ENCODE measurements at places on chromosomes 5 and 9.

DNA sequence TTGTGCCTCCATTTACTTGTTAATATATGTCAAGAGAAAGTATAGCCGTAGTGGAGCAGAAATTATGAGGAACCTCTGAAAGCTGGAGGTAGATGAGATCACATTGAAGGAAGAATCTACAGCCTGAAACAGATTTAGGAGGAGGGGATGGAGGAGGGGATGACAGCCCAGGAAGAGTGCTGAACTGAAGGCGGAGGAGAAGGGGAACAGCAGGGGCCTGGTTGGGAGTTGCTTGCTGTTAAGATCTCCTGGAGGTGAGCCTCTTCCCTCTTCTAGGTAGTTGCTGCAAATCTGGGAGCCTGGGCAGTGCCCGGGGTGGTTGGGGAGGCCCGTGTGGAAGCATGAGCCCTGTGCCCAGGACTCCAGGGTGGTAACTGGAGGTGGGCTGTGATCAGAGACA, 111.8 kb upstream of the SEMA6A start:
- no peak for DNase-seq

DNA sequence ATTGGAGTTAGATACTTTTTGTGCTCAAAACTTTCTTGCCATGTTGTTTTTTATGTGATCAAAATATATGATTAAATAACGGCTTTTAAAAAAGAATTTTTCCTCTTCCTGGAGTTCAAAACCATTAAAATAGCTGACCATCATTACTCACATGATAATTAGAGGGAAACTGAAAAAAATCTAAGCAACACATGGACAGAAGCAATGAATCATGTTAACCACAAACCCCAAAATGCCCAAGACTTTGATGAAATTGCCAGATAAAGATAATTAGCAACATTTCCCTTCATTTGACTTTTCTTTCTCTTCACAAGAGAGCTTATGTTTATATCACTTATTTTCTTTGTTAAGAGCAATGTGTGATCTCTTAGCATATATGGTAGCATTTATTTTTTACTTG, 1294.2 kb downstream of the EFNA5 start:
- no peak for DNase-seq

DNA sequence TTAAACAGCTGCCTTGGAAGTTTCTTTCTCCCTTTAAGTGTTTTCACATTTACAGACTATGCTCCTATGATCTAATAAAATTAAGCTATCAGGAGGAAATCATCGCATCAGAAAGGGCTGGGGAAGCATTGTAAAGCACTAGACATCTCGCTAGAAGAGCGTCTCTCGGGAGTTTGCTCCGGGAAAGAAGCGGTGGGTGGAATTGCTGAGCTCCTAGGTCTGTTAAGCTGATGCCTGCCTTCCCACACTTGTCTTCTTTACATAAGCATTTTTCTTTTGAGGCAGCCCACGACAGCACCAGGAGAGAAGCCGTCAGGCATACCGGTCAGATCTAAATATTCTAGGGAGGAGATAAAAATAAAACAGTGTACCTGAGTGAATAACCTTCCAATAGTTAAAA, 541.7 kb upstream of the TUSC1 start:
- no peak for DNase-seq

GRCh38 chr5:180813420-180813819, 10.8 kb upstream of the MGAT1 start:
- DNase-seq = no peak

DNA sequence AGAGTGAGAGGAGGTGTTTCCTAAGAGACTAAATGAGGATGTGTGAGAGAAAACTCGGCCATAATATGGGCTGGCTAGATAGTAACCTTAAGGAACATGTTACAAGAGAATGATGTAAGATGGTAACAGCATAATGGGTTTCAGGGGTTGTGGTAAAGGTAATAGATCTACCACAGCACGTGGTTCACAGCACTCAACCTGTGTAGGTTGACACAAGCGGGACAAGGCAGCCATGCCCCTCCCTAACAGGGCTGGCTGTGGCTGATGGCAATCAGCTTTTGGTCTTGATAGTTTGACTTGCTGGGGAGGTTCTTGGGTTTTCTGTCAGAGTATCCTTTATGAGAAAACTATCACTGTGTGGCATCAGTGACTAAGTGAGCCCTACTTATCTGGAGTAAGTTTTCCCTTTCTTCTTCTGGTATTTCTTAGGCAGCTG, 138.6 kb downstream of the TRIO start:
- peak; percentile 19 for DNase-seq

DNA sequence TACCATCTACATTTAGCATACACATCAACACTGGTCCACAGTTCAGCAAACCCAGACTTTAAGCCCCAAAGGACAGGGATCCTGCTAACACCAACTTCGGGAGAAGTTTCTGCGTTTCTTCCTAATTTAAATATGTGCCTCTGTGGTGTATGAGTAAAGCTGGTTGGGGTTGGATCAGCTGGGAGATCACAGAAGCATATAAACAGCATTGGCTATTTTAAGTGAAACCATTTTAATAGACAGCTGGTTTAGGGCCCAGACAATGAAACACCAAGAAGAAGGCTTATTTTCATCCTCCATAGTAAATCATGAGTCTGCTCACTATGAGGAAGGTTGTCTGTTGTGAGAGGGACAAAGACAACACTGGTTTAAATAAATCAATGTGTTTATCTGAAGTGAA, 11.3 kb downstream of the EBF1 start:
- no peak for DNase-seq

DNA sequence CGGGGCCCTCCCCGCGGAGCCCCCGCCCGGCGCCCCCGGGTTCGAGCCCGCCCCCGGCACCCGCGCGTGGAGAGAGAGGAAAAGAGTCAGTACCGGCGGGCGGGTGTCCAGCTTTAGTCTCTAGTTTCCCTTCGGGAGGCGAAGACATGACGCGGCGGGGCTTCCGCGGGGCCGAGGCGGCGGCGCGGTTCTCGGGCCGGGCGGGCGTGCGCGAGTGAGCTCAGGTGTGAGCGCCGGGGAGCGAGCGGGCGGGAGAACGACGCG, 181 bp downstream of the DAP start:
- DNase-seq = no peak

DNA sequence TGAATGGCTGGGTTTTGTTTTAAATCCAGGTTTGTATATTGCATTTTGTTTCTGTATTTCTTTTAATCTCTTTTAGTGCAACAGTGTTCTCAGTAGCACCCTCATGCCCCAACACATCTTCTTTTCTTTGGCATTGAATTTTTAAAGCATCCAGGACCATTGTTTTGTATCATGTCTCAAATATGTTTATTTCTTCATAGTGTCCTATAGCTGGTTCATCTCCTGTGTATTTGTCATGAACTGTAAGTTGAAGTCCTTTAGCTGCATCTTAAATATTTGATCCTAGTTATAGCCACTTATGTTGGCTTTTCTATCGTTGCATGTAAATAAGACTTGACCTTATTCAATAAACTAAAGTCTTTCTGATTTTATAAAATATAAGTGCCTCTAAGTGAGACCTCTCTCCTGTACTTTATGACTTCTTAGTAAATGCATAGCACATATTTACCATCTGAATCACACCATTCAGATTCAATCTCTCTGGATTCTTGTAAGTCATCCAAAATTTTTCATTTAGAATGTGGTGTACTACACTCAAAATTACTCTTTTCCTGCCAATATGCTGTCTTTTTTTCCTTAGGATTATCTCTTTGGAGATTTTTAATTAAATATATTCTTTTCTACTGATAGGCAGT, 21.0 kb upstream of the ERCC6L2 start:
- DNase-seq = no peak

DNA sequence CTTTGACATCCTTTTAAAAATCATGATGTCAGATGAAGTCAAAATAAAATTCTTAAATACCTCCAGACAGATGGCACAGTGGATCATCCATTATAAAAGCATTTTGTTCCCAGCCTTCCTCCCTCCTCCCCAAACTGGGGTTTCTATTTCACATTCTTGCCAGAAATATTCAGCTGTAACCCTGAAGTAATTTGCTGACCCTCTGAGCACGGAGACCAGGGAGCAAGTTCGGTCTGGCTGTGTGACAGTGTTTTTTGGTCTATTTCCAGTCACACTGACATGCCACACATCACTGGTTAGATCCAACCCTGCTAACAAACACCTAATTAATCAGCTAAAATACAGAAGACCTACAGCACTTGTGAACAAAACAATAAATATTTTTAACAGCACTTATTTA, 126.2 kb upstream of the DMRT1 start:
- no peak for DNase-seq

DNA sequence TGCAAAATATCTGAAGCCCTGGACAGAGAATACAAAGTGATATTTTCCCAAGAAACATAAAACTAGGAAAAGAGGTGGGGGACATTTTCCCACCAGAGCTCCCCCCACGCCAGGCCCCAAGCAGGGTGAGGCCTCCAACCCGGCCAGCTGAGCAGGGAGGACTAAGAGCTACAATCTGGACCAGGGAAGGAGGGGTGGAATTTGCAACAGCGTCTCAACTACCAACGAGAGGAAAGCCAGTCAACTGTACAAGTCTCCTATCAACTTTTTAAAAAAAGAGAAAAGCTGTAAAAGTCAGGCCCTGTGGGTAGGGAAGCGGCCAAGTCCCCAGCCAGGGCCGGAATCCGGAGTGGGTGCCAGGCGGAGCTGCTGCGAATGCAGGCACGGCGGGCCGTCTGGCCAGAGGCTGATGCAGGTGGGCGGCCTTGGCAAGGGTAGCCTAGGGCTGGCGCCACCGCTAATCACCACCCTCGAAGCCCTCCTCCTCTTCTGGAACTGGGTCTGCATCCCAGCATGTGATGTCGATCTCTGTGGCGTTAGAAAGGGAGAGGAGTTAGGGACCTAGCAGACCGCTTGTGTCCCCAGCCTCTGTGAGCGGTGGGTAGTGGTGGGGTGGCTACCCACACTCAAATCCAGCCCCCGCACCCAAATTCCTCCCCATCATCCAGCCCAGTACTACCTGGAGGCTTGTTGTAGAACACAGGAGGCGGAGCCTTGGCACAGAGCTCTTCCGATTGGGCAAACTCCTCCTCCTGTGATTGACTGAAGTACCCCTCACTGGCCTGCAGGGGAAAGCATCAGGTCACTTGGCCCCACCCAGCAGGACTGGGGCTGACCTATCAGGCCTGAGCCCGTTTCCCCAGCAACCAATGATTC, 10.6 kb downstream of the PRR7 start:
- peak; percentile 69 for DNase-seq

- no peak for DNase-seq
Observed at GRCh38 chr5:80686757-80687156, 32.0 kb upstream of the DHFR start.

DNA sequence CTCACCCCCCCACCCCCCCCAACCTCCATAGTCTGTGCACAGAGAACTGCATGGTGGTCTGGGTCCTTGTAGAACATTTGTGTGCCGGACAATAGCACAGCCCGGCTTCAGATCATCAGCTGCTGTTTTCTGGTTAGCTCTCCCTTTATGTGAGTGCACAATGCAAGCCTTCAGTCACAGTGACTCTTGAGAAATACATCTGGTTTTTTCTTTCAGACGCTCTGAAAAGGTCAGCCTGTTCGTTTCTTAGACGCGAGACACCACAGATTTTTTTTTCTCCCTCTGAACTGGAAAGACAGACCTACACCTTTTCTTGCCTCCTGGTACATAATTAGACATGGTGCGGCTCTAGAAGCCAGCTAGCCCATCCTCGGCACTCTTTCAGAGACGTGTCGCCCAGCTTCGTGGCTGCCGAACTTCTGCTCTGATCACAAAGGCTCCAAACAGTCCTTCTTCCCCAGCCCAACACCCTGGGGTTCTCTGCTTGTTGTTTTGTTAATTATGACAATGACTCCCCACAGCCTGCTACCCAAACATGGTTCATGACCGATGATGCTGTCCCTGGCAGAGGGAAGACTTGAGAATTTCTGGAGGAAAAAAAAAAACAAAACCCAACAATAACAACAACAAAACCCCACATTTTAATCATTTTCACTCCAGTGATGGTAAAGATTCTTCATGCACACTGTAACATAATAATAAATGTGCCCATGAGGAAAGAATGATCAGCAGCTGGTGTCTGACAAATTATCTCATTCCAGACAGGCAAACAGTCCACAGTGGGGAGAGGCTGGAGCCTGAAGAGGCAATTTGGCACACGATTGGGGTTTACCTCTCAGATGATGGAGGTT, 241.4 kb upstream of the ZNF462 start:
- no peak for DNase-seq

GRCh38 chr5:90473396-90474234, 956 bp downstream of the MBLAC2 start:
- peak; percentile 31 for DNase-seq

DNA sequence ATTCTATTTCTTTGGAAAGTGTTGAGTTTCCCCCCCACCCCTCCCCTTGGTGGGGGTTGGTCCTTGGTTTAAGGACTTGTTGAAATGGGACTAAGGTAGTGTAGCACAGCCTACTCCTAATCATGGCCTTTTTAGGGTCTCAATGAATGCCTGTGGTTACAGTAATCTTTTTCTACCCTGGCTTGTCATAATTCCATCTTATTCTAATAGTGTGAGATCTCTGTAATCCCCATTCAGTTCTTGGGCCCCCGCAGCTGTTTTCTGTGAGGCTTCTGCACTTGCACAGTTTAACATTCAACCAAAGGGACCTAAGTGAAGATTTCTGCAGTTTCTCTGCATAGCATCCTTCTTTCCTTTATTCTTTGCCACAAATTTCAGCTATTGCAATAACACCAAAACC, 30.7 kb downstream of the TNFSF15 start:
- DNase-seq = no peak

- no peak for DNase-seq
Observed at GRCh38 chr5:153147891-153148623, 342.4 kb upstream of the GRIA1 start.

- no peak for DNase-seq
Observed at GRCh38 chr9:117926031-117926658, 221.9 kb downstream of the TLR4 start.

DNA sequence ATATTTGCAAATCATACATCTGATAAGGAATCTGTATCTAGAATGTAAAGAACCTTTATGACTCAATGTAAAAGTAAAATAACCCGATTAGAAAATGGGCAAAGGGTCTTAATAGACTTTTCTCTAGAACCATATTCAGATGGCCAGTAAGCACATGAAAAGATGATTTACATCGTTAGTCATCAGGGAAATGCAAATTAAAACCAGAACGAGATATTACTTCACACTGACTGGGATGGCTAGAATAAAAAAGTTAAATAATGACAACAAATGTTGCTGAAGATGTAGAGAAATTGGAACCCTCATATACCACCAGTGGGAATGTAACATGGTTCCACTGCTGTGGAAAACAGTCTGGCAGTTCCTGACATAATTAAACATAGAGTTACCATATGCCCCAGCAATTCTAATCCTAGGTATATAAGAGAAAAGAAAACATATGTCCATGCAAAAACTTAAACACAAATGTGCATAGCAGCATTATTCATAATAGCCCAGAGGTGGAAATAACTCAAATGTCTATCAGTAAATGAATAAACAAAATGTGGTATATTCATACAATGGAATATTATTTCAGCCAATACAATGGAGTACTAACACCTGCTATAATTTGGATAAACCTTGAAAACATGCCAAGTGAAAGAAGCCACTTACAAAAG, 100.4 kb upstream of the MAMDC2 start:
- no peak for DNase-seq
